ENCODE measurements at places on chromosomes 16 and 17. TPM values are rescaled to one million over a fixed set of nuclear protein-coding genes. Genes with fewer than 3 reads are reported as not detected.

DNA sequence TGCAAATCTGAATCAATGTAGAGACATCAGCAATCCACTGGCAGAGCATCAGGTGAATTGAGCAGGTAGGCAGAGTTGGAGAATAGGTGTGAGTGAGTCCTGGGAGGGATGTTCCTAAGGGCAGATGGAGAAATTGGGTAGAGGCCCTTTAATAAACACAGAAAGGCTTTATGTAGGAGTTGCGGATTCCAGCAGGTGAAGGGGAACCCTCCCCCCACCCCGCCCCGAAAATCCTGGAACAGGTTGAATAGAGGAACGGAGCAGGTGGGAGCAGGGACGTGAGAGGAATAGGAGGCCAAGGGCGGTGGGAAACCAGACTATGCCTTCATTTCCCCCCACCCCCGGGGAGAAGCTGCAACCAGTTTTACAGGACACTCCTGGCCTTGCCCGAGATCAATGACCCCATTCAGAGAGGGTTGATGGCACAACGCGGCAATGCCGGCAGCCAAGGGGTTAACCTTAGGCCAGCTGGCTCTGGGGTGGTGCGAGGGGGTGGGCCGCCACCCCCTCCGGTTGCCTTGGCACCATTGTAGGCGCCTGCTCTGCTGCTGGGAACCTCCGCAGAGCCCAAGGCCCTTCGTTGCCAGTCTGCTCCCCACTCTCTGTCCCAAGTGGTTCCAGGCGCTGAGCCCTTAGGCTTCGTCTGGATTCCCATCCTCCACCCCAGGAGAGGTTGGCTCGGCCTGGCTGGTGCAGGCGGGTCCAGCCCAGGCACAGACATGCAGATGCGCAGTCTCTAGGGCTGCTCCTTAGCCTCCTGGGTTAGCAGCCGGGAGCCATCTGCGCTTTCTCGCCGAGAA lies 814 bp upstream of the RUNDC3A start:
- peak; percentile 52 for DNase-seq

DNA sequence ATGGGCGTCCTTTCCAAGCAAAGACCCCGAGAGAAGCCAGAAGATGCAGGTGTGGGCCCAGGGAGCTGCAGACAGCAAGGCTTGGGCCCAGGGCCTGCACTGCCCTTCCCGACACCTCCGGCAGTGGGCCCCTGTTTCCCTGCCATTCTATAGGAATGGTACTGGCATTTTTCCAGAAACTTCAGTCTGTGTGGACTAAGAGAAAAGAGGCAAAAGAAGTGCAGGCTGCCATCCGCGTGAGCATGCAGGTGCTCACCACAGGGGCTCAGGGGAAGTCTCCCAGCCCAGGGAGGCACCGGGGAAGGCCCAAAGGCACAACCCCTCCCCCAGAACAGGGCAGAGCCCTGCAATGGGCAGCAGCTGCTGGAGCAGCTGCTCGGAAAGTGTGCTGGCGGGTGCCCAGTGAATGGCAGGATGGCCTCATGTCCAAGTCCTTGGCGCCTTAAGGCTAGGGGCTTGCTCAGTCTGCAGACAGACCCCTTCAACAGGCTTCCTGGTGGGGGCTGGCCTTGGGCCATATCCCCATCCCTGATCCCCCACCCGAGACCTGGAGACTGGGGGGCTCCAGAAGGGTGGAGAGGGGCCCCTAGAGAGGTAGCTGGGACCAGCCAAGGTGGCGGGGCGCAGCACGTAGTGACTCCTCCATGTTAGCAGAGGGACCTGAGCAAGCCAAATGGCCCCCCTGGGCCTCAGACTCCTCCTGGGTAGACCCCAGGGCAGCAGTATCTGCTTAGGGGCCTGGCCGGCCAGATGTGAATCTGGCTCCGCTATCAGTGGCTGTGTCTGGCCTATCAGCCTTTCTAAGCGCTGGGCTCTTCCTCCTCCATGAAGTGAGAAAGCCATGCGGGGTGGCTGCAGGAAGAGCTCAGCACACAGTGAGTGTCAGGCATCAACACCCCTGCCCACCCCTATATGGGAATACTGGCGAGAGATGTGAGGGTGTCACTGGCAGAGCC lies 6.7 kb upstream of the TPPP3 start:
- no peak for DNase-seq

- DNase-seq = no peak
Measured at GRCh38 chr17:14353861-14354474, 53.1 kb downstream of the HS3ST3B1 start.

GRCh38 chr17:6374761-6375312 lies 60.1 kb downstream of the AIPL1 start:
- DNase-seq = peak; percentile 73

ZFP1 gene
- total RNA-seq = 7.9 TPM
